ENCODE measurements at places on chromosomes 16 and 17.

- H3K4me3 ChIP-seq, result no peak overlapping the region
- H3K4me1 ChIP-seq, result no peaks in the 10 kb centered on the region
- H3K27ac ChIP-seq, result no peak overlapping the region
- no peaks in the 10 kb centered on the region for H3K27me3 ChIP-seq
These were observed 9.2 kb downstream of the PER1 start for GRCh38 chr17:8142887-8143580.

- H3K27ac ChIP-seq, result peak overlapping the region; percentile 69
- H3K27me3 ChIP-seq, result no peaks in the 10 kb centered on the region
- peaks cover 11% of the 10 kb centered on the region for H3K4me1 ChIP-seq
- H3K4me3 ChIP-seq, result no peak overlapping the region
- H3K36me3 ChIP-seq, result peaks cover 25% of the 10 kb centered on the region
- DNase-seq, result no peak
These were observed 168.6 kb downstream of the FTO start for GRCh38 chr16:53872248-53873221.

DNA sequence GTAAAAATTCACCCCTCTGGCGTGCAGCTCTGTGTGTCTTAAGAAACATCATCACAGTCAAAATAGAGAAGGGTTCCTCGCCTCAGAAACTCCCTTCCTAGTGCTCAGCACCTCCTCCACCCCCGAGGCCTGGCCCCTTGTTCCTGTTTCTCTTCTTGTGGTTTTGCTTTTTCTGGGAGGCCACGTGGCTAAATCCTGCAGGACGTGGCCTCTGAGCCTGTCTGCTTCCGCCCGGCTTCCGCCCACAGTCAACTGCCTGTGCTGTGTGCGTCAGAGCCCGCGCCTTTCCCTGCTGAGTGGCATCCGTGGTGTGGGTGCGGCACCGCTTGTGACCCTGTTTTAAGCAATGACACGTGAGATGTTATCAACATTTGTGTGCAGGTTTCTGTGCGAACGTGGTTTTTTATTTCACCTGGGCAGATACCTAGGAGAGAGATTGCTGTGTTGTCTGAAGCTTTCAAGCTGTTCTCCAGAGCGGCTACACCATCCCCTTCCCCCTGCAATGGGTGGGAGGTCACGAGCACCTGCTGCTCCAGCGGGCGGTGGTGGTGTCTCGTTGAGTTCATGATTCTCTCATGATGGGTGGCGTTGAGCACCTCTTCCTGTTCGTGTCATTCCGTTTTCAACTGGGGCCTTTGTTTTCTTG, 21.7 kb downstream of the ACSF3 start:
- no peaks in the 10 kb centered on the region for H3K27me3 ChIP-seq
- H3K4me1 ChIP-seq, result peaks cover 27% of the 10 kb centered on the region
- peak overlapping the region; percentile 88 for H3K4me3 ChIP-seq
- H3K27ac ChIP-seq, result peak overlapping the region; percentile 83
- H3K36me3 ChIP-seq, result peaks cover 10% of the 10 kb centered on the region

DNA sequence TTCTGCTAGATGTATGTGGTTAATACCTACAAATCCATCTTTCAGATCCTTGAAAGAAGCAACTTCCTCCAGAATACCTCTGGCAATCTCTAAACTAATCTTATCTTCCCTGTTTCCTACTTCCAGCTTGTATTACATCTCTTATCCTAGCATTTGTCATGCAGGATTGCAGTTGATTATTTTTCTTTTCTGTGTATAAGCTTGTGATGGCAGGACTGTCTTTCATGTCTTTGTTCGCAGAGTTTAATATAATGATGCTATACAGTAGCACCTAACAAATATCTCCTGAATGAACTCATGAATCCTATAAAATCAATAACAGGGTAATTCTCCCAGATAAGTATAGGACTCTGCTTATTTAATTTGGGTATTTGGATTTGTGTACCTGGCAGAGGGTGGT, 12.2 kb upstream of the UBE2G1 start:
- peaks cover 45% of the 10 kb centered on the region for H3K4me1 ChIP-seq
- no peaks in the 10 kb centered on the region for H3K27me3 ChIP-seq
- no peak for DNase-seq
- no peaks in the 10 kb centered on the region for H3K36me3 ChIP-seq
- no peak overlapping the region for H3K27ac ChIP-seq
- H3K4me3 ChIP-seq, result no peak overlapping the region

All from activated T-cell treated with anti-CD3 and anti-CD28 coated beads, Interleukin-2, amount 50 U/mL, for 72 hours (primary cell).